ENCODE measurements at places on chromosomes 2 and 18.

DNA sequence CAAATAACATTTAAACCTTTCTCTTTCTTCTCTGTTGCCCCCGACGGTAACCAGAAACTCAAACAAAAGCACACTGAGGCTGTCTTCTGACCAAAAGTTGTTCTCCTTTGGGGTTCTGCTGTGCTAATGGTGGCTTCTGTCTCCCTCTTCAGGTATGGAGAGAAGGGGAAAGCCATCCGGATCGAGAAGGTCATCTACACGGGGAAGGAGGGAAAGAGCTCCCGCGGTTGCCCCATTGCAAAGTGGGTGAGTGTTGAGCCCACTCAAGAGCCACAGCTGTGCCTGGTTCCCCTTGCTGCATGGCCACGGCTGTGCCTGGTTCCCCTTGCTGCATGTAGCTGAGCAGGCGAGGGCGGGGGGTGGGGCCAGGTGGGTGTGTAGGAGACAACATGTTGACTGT is 67.4 kb downstream of the BOLA3 start:
- no peak for DNase-seq

GRCh38 chr2:189113963-189114362 is 65.6 kb downstream of the COL5A2 start:
- DNase-seq: no peak

DNA sequence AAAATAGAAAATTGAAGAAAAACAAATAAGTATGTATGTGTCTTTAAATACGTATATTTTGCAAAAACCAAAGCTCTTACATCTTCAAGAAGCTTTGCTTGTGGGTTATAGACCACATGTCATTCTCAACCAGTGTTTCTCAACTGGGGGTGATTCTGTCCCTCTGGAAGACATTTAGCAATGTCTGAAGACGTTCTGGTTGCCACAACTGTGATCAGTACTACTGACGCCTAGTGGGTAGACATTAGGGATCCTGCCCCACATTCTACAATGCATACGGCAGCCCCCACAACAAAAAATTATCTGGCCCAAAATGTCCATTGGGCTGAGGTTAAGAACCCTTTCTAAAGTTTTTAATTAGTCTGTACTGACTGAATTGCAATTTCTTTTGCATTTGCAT is 48.4 kb downstream of the UNC50 start:
- DNase-seq: no peak

GRCh38 chr2:136116813-136117390 is 1.0 kb downstream of the CXCR4 start:
- DNase-seq: no peak

DNA sequence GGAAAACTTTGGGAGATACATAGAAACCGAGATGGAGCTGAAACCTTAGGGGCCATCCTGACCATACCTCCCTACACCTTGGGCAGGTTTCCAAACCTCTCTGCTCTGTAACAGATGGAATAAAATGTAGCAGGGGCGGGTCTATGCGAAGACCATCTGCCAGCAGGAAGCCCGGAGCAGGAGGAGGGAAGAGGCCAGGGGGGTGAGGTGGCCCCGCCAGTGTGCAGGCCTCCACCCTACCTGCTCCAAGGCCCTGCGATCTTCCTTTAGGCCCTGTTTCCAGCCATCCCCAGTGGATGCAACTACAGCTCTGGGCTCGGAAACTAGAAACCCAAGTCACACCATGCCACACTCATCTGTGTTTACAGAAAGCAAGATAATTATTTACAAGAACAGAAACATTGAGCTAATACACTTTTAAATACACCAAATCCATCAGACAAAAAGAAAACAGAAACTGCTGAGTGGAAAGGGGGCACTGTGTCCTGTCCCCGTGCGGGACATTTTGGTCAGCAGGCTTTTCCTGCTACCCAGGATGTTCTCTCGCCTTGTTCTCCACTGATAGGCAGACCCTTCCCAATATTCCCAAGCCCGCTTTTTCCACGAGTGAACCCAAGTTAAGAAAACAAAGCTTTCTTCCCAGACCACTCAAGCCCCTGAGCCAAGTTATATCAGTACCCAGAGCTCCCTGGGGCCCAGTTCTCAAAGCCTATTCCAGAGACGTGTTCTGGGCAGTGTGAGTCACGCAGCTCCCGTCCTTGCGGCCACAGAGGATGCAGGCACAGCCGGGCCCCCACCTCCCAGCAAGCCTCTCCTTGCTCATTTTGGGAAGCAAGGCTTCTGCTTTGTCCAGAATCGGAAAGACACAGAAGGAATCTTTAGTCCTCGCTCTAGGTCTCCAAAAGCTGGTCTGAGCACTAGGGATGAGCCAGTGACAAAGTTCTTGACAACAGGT is 17.3 kb downstream of the CIB4 start:
- no peak for DNase-seq

DNA sequence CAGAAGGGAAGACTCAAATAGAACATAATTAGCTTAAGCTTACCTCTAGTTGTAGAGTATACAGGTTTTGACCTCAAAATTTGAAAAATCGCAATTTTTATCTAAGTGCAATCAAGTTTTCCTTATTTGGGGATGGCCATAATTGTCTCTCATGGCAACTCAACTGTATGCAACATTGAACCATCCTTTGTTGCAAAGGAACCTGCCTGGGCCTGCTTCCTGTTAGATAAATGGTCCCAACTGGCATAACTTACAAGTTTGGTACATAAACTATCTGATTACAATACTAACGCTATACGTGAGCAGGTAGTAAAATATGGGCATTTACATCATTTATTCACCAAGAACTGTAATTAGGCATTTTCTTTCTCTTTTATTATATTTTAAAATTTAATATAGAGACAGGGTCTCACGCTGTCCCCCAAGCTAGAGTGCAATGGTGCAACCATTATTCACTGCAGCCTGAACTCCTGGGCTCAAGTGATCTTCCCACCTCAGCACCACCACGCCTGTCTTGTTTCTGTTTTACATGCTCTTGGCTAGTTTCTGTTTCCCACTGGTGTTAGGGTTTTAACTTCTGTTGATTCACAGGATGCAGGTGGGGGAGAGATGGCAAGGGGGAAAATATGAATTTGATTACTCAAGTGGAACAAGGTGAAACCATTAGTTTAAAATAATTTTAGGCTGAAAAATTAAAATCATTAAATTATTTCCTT is 55.3 kb upstream of the B3GNT2 start:
- no peak for DNase-seq

GRCh38 chr2:27796791-27797765 is 25.6 kb downstream of the MRPL33 start:
- no peak for DNase-seq

GRCh38 chr2:222492683-222493082 is 68.3 kb downstream of the SGPP2 start:
- no peak for DNase-seq

GRCh38 chr2:46076875-46077274 is 220.3 kb upstream of the EPAS1 start:
- no peak for DNase-seq

- peak; percentile 25 for DNase-seq
Measured at GRCh38 chr2:215624423-215624829, 188.6 kb upstream of the FN1 start.

DNA sequence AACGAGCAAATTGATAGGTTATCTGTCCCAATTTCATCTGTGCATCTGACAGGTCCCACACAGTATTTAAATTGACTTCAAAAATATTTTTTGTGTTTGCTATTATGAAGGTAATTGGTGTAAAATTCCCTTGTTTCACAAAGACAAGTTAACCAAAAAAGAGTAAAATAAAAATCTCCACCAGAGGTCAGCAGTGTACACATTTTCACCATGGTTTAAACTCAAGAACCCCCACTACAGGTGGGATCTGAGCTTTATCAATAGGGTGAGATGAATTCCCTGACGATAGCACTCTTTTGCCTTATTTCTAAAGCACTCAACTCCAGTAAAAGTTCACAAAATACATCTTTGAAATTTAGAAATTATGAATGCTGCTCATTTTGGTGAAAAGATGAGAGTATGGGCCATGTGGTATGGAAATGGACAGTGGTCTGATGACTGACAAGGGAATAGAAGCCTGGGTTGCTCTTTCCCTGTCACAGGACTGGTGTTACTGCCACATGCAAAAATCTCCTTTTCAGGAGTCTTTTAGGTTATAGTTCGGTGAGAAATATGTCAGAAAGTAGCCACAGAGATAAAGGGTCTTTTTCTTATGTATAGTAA is 68.0 kb downstream of the SERPINB8 start:
- DNase-seq: peak; percentile 42

DNA sequence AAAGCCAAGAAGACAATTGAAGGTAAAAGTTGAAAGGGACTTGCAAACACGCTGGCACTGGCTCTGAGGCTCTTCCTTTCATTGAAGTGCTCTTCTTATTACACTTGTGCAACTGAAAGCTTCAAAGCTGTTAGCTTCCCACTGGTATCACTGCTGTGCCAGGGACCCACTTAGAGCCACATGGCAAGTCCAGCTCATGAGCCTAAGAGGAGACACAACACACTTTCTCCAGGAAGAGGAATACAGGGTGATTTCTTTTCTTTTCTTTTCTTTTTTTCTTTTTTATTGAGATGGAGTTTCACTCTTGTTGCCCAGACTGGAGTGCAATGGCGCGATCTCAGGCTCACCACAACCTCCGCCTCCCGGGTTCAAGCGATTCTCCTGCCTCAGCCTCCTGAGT is 218.2 kb downstream of the ATAD2B start:
- DNase-seq: no peak

DNA sequence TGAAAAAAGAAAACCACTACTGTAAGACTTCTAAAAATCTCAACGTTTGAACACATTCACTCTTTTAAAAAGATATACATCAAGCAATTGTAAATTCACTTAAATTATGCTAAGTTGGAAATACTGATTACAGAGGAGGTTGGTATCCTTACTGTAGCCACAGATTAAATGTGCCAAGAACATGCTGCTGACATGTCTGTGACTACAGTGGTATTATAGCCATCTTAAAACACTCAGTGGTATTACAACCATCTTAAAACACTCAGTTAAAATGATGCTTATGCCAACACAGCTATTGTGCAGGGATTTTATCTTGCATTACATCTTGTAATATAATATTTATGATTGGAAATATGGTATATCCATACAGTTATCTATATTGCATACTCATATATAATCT is 50.0 kb downstream of the TMEM131 start:
- DNase-seq: no peak

DNA sequence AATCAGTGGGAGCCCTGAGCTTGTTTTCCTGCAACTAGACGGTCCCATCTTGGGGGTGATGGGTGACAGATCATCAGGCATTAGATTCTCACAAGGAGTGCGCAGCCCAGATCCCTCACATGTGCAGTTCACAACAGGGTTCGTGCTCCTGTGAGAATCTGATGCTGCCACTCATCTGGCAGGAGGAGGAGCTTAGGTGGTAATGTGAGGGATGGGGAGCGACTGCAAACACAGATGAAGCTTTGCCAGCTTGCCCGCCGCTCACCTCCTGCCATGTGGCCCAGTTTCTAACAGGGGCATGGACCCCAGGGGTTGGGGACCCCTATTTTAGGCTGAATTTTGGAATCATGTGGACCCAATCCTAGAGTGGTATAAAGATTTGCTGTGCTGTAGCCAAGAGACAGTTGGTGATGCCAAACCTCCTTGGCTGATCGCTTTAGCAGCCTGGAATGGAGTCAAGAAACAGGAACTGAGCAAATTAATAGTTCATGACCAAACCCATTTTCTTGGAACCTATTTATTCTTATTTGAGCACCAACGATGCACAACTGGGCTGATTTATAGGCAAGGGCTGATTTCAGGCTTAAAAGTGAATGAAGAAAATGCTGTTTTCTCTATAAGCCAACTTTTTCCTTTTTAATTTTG is 25.7 kb downstream of the LPIN1 start:
- DNase-seq: no peak

- no peak for DNase-seq
Measured at GRCh38 chr2:186546846-186547245, 43.0 kb upstream of the ITGAV start.

GRCh38 chr2:40164736-40165508 is 287.0 kb downstream of the SLC8A1 start:
- no peak for DNase-seq

GRCh38 chr18:43507842-43508481 is 230.7 kb upstream of the SYT4 start:
- no peak for DNase-seq

- no peak for DNase-seq
Measured at GRCh38 chr2:230000118-230000841, 68.4 kb downstream of the SLC16A14 start.

GRCh38 chr2:864501-865106 is 86.0 kb upstream of the SNTG2 start:
- no peak for DNase-seq

- DNase-seq: no peak
Measured at GRCh38 chr2:241595600-241596140, 37.1 kb downstream of the BOK start.

GRCh38 chr18:54357660-54358494 is at the start of the genes C18orf54 and STARD6:
TSS of gene C18orf54 (plus strand) at chr18:54357906. CDS start at chr18:54360573, 2,667 bp downstream.
TSS of gene STARD6 (minus strand) at chr18:54357858. CDS start at chr18:54354573, 3,285 bp downstream.
- DNase-seq: peak; percentile 86
